ENCODE measurements at places on chromosomes 5 and 9.
A peak's percentile ranks its signal among the peaks of the same experiment; 100 is the strongest.

DNA sequence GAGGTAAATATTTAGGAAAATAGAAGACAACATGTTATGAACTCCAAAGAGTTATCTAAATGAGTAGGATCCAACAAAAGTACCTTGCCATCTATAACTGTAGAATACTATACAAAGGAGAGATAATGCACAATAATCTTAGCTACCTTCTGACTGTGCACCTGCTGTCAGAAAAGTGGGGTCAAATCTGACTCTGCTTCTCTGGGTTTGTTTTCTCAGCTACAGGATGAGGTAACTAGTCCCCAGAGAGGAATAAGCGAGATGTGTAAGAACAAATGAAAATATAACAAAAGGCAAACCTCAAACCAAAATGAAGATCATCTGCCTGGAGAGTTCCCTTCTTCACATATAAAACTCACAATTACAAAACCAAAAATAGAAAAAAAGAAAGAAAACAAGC lies 204.8 kb downstream of the DCP2 start:
- no peak for DNase-seq

- peak; percentile 85 for DNase-seq
These were observed 672.1 kb upstream of the RIOK2 start for GRCh38 chr5:97854871-97855762.

- no peak for DNase-seq
These were observed 22.5 kb upstream of the MAST4 start for GRCh38 chr5:66573733-66574132.

GRCh38 chr5:59272809-59273427 lies 620.6 kb downstream of the PDE4D start:
- no peak for DNase-seq

DNA sequence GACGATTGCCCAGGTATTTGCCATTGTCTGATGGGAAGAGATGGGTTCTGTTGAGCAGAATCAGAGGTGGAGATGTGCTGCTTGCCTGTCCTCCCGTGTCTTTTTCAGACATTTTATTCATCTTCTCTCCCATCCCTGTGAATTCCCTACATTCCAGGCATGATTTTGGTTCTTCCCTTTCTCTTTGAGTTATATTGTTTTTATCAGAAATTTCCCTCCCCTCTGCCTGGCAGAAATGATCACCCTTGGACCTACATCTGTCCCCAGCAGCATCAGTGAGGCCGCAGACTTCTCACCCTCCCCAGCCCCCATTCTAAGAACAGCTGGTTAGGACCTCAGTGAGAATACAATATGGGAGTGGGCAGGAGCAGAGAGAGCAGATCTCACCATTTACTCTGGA lies 640.2 kb downstream of the CCDC171 start:
- DNase-seq = no peak

GRCh38 chr9:134189145-134189469 lies 24.7 kb upstream of the RNU6ATAC start:
- DNase-seq = no peak

DNA sequence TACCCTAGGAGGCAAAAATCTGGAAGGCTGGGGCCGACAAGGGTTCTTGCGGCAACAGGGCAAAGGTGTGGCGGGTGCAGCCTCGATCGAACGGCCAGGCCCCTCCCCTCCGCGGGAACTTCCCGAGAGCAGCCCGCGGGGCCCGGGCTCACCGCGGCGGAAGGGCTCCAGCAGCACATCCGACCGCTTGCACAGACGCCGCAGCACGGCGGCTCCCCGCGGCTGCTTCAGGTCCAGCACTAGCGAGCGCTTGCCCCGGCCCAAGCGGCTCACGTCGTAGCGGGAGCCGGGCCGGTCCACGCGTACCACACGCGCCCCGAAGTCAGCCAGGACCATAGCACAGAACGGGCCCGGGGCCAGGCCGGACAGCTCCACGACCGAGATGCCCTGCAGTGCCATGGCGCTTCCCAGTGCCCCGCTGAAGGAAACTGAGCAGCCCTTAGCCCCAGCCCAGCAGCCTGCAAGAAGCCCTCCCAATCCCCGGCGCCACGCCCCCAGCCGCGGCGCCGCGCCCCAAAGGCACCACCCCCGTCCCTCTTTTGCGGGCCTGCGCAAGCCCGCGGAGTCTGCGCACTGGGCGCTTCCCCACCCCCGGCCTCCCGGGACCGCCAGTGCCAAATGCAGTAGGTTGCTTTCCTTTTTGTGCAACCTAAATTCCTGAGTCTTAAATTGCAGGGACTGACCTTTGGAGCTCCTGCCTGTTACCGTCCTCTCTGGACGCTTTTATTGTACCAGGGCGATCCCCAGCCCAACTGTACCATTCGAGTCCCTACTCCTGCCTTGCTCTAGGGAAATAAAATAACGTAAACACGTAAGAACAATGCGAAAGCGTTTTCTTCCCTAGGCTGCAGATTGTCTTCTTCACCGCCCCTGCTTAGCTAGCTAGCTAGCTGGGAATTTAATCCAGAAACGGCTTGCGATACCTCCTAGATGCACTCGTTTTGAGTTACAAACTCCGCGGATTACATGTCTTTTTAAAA lies at the start of gene AMACR:
TSS of gene AMACR (minus strand) at position 430 of the 980 bp plus-strand sequence. CDS start at position 399, 31 bp downstream.
- peak; percentile 92 for DNase-seq

DNA sequence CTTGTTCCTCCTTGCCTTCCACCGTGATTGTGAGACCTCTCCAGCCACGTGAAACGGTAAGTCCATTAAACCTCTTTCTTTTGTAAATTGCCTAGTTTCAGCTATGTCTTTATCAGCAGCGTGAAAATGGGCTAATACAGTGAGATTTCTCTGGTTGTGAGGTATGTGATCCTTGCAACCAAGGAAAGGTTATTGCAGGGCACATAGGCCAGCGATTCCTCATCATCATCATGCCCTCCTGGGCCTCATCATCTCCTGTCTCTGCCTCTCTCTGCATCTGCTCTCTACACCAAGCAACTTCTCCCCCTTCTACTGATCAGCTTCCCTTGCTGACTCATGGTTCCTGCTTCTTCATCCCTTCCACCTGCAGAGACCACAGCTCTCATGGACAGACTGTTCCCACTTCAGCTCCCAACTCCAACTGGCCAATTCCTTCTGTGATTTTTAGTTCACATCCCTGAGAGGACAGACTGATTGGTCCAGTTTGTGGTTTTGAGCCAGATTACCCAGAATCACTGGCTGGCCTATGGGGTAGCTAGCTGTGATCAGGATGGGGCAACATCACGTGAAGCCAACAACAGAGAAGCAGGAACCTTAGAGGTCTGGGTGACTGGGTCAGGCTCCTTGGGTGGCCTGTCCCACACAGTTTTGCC lies 53.1 kb downstream of the LIX1 start:
- DNase-seq = no peak

DNA sequence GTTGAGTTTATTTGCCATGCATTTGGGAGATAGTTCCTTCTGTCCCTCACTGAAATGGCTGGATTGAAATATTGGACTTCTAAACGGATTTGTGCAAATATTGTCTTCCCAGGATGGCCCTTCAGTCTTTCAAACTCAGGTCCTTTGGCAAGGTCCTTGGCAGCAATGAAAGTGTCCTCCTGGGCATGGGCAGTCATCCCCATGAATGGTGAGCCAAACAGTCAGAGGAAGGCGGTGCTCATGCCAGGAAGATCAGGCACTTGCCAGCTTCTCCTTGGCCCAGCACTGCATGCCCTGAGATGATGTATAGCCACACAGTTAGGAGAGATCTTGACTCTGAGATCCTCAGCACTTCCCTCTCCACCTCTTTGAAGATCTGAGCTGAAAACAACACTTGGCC lies 221.4 kb upstream of the KLF4 start:
- no peak for DNase-seq

DNA sequence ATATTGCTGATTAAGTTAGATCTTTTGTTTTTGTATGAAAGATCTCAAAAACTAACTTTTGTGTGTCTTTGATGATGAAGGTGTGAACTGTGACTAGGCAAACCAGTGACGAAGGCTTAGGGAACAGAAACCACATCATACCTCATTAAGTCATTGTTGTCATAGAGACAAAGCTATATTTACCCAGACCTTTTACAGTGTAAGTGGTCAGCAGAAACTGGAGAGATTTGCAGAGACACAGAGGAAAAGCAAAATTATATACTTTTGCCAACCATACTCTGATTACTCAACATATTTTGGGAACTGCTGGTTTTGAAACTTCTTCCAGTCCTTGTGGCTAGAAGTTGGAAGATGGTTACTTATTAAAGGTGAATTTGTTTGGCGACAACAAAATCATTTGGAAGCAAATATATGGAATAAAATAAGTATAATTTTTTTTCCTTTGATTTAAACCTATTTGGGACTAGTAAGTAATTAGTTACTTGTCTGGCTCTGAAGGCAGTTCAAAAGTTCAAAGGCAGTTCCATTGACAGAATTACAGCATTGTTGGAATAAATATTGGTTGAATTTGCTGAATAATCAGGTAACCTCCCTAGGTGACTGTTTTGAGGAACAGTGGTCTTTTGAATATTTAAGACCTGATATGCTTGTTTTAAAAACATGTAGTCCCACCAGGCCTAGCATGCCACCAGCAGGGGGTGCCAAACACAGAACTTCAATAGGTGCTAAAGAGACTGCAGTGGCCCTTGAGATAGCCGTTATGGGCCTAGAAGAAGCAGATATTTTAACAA lies 103.8 kb downstream of the RPS23 start:
- peak; percentile 70 for DNase-seq

DNA sequence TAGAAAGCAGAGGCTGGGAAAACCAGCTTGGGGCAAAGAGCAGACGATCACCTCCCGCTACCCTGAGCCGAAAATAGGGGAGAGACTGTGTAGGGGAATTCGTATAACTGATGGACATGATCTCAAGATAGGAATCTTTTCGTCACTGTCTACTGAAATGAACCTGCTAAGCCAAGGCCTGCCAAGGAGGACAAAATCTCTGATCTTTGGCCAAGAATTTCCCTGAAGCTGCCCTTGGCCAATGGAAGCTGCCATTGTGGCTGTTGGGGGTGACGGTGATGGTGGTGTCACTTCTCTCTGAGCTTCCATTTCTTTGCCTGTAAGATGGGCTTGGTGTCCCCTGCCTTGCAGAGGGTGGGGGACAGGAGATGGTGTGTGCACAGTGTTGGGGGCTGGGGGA lies 3.3 kb upstream of the PTGES start:
- no peak for DNase-seq

- no peak for DNase-seq
These were observed 360.1 kb upstream of the C9orf72 start for GRCh38 chr9:27933210-27934025.

DNA sequence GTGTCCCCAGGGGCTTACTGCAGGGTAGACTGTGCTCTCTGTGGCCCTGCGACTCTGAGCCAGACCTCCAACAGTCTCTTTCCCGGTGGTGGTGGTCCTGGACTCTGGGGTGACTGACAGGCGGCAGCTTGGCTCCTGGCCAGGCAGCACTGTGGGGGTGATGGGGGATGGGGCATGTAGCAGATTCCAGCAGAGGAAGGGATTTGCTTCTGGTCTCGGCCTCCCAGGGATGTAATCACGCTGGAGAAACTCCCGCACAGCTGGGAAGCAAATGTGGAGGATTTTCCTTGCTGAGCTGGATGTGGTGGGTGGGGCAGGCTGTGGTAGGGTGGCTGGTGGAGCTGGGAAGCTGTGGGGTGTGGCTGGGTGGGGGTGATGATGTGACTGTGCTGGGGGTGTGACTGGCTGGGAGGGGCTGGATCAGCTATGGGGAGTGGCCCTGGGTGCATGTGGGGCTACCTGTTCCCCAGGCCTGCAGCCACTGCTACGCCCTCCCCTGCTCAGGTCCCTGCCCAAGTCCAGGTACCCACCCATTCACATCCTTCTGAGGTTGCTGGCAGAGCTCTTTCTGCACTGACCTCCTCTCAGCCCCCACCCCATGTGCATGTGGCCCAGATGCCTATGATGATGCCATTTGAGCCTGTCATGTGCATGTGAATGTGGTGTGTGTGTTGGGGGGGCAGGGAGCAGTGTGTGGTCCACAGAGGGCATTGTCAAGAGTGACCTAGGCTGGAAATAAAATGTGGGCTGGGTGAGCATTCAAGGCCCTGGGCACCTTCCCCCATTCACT lies 3.8 kb downstream of the NDST1 start:
- peak; percentile 47 for DNase-seq

DNA sequence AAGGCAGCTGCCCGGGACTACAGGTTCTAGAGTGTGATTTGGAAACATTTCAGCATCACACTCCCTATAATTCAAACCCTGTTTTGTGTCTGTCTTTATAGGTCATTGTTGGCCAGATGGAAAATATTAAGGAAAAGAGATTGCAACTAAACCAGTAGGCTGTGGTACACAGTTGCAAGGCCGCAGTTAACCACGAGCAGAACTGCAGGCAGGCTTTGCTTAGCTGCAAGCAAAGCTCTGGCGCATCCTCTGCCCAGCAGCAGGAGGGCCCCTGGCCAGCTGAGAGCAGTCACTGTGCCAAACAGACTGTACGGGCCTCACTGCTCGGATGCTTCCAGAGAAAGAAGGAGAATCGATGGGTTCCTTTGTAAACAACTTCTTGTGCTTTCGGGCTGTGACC lies 204.5 kb downstream of the DENND1A start:
- no peak for DNase-seq

DNA sequence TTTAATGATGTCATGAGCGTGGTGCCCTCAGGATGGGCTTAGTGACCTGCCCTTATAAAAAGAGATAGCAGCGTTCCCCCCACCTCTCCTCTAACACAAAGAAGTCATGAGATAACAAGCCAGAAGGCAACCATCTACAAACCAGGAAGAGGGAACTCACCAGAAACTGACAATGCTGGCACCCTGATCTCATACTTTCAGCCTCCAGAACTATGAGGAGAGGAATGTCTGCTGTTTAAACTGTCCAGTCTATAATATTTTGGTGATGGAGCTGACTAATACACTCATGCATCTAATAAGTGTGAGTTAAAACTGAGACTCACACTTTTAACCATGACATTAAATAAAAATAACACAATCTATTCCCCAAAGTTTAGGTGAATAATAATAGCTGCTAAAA lies 156.1 kb upstream of the SPEF2 start:
- no peak for DNase-seq

GRCh38 chr5:64811050-64811640 lies 42.4 kb downstream of the CWC27 start:
- DNase-seq = peak; percentile 86

DNA sequence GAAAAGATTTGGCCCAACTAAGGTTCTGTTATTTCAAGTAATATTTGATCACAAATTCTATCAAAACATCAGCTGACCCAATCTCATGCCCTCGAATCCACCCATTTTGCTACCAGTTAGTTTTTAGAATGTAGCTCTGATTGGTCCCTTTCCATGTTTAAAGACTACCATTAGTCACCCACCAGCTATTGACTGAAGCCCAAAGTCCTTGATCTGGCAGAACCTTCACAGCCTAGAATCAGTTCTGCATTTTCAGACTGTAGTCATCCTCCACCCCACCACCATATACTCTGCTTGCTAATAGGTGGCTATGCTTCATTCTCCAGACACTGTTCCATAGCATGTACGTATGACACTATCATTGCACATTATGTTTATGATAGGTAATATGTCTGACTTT lies 182.2 kb upstream of the TARS1 start:
- no peak for DNase-seq

GRCh38 chr9:98869078-98869745 lies 61.7 kb downstream of the GALNT12 start:
- no peak for DNase-seq

DNA sequence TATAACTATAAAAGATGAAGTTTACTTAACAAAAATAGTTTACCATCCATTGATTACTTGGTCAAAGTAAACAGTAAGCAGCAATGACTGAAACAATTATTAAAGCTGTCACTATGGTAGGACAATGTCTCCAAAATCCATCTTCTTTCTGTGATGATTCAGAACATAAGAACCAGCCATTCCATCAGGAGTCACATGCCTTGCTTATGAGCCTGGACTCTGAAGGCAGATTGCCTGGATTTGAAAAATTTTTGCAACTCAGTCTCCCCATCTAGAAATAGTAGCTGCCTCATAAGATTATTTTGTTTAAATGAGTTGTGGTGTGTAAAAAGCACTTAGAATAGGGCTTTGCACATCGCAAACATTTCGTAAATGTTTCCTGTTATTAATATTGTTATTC lies 136.2 kb downstream of the LIFR start:
- peak; percentile 18 for DNase-seq

All from fibroblast of pulmonary artery (primary cell).